Osteocyte (in vitro differentiated cells): ENCODE measurements at places on chromosomes 1 and 21. TPM values are rescaled to one million over a fixed set of nuclear protein-coding genes. Genes with fewer than 3 reads are reported as not detected.

Gene CFHR3
- total RNA-seq, result 0.42 and 0.54 TPM in 2 replicates

- H3K36me3 ChIP-seq, result no peaks in the 10 kb centered on the region
- peaks cover 2% of the 10 kb centered on the region for H3K4me1 ChIP-seq
- no peak overlapping the region for H3K27ac ChIP-seq
Measured at GRCh38 chr1:17335821-17336710, 28.1 kb downstream of the PADI4 start.

GRCh38 chr1:204242920-204243319 lies 29.1 kb upstream of the GOLT1A start:
- H3K27me3 ChIP-seq, result peaks cover 31% of the 10 kb centered on the region
- no peak overlapping the region for H3K4me3 ChIP-seq
- no peaks in the 10 kb centered on the region for H3K4me1 ChIP-seq

- no peaks in the 10 kb centered on the region for H3K27me3 ChIP-seq
- no peaks in the 10 kb centered on the region for H3K36me3 ChIP-seq
- H3K4me3 ChIP-seq, result peak overlapping the region; percentile 76
- H3K27ac ChIP-seq, result no peak overlapping the region
Measured at GRCh38 chr1:228378090-228378872, 28.4 kb downstream of the TRIM11 start.

DNA sequence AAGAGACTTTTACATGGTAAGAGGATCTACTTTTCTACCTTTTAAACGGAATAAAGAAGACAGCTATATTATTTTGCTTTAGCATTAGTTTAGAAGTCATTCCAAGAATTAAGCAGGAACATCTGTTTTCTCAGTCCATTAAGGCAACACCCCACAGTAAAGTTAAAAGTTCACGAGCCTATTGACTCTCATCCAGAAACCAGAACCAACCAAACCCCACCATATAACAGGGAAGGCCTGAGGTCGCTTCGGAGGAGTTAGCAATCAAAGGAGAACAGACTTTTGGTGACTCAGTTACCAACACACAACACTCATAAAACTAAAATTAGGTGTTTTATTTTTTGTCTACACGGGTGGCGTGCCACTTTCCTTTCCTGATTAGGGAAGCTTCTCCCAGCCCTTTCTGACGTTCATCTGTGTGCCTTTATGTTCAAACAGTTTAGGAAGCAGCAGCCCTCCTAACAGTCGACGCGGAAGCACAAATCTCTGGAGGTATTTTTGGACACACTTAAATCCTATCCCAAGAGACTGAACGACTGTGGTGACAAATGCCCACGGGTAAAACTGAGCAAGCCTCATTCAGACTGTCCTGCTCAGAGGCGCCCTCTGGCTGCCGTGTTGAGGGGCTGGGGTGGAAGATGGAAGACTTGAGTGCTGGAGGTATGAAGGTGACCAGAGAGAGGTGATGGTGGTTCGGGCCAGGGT lies 8.6 kb upstream of the PLA2G2C start:
- DNase-seq, result no peak
- no peaks in the 10 kb centered on the region for H3K4me1 ChIP-seq
- H3K27ac ChIP-seq, result no peak overlapping the region
- no peaks in the 10 kb centered on the region for H3K36me3 ChIP-seq
